ENCODE measurements at places on chromosomes 3 and 15. TPM values are rescaled to one million over a fixed set of nuclear protein-coding genes. Genes with fewer than 3 reads are reported as not detected.

Gene XPC
- total RNA-seq = 35.9 TPM

Gene SH3GL3
- not detected for total RNA-seq

Gene IP6K1
- total RNA-seq = 49.3 TPM

Gene LMOD3
- not detected for total RNA-seq

Gene UBAP1L
- total RNA-seq = 5.9 TPM

Gene PLSCR2
- not detected for total RNA-seq

Gene FANCD2OS
- total RNA-seq = not detected

Gene LRIG1
- 59.5 TPM for total RNA-seq

Gene HGD
- not detected for total RNA-seq

- no peak overlapping the region for H3K27ac ChIP-seq
- no peak overlapping the region for H3K4me3 ChIP-seq
- peaks cover 2% of the 10 kb centered on the region for H3K27me3 ChIP-seq
Observed at GRCh38 chr15:31552482-31553099, 226.0 kb downstream of the KLF13 start.

- DNase-seq = no peak
- no peak overlapping the region for H3K27ac ChIP-seq
- no peak overlapping the region for H3K4me3 ChIP-seq
- H3K36me3 ChIP-seq = peaks cover 2% of the 10 kb centered on the region
- no peaks in the 10 kb centered on the region for H3K4me1 ChIP-seq
Observed at GRCh38 chr15:73046073-73046472, 6.2 kb upstream of the NEO1 start.

- H3K27me3 ChIP-seq = no peaks in the 10 kb centered on the region
- peaks cover 4% of the 10 kb centered on the region for H3K4me1 ChIP-seq
- H3K36me3 ChIP-seq = peaks cover 6% of the 10 kb centered on the region
- H3K27ac ChIP-seq = no peak overlapping the region
- H3K4me3 ChIP-seq = no peak overlapping the region
Observed at GRCh38 chr15:49331951-49332350, 91.1 kb upstream of the FGF7 start.

- no peak overlapping the region for H3K4me3 ChIP-seq
- no peak overlapping the region for H3K27ac ChIP-seq
- peaks cover 10% of the 10 kb centered on the region for H3K36me3 ChIP-seq
Observed at GRCh38 chr15:35533130-35534110, 12.5 kb downstream of the DPH6 start.

GRCh38 chr3:12662593-12663400, 1.1 kb downstream of the RAF1 start:
- H3K36me3 ChIP-seq = peaks cover 7% of the 10 kb centered on the region
- peak overlapping the region; percentile 86 for H3K4me3 ChIP-seq
- peak; percentile 13 for DNase-seq
- H3K27ac ChIP-seq = peak overlapping the region; percentile 72
- no peaks in the 10 kb centered on the region for H3K27me3 ChIP-seq

GRCh38 chr3:58205981-58206380, 4.8 kb downstream of the DNASE1L3 start:
- peaks cover 13% of the 10 kb centered on the region for H3K27me3 ChIP-seq
- H3K36me3 ChIP-seq = no peaks in the 10 kb centered on the region
- peaks cover 20% of the 10 kb centered on the region for H3K4me1 ChIP-seq
- H3K4me3 ChIP-seq = no peak overlapping the region
- DNase-seq = no peak

GRCh38 chr15:31031471-31032067, 40.1 kb upstream of the MTMR10 start:
- H3K27ac ChIP-seq = no peak overlapping the region
- no peak for DNase-seq
- H3K27me3 ChIP-seq = peaks cover 26% of the 10 kb centered on the region
- H3K36me3 ChIP-seq = no peaks in the 10 kb centered on the region

GRCh38 chr15:27399241-27399640, 428.3 kb downstream of the GABRG3 start:
- no peaks in the 10 kb centered on the region for H3K27me3 ChIP-seq
- no peak overlapping the region for H3K27ac ChIP-seq
- no peaks in the 10 kb centered on the region for H3K36me3 ChIP-seq

- H3K36me3 ChIP-seq = no peaks in the 10 kb centered on the region
- no peaks in the 10 kb centered on the region for H3K27me3 ChIP-seq
- no peak for DNase-seq
- no peaks in the 10 kb centered on the region for H3K4me1 ChIP-seq
- no peak overlapping the region for H3K27ac ChIP-seq
- H3K4me3 ChIP-seq = no peak overlapping the region
Observed at GRCh38 chr3:74789111-74789510, 174.7 kb upstream of the CNTN3 start.

- H3K4me3 ChIP-seq = peak overlapping the region; percentile 60
- peaks cover 20% of the 10 kb centered on the region for H3K4me1 ChIP-seq
- H3K36me3 ChIP-seq = peaks cover 15% of the 10 kb centered on the region
- H3K27ac ChIP-seq = no peak overlapping the region
- no peak for DNase-seq
Observed at GRCh38 chr3:12992629-12993516, 80.4 kb downstream of the IQSEC1 start.

DNA sequence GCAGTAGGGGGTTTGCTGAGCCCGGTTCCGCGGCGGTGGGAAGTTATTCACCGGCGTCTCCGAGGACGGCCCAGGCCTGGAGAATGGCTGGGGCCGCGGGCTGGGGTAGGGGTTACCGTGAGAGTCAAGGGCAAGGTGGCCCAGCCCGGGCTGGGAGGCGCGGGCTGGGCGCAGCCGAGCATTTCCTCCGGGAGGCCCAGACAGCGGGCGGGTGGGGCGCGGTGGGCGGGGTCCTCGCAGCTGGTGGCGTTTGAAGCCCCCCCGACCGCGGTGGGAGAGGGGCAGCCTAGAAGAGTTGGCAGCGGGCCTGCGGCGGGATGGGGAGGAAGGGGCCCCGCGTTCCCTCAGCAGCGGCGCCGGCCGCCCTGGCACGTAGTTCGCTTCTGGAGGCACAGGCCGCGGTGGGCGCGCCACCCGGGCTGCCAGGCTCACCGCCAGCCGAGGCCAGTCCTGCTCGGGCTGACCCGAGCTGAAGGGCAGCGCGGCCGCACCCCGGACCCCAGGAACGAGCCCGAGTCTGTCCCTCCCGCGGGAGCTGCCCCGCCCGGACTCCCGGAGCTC, 960 bp upstream of the KLF13 start:
- peak overlapping the region; percentile 94 for H3K27ac ChIP-seq
- peaks cover 59% of the 10 kb centered on the region for H3K4me1 ChIP-seq
- peaks cover 27% of the 10 kb centered on the region for H3K36me3 ChIP-seq

GRCh38 chr15:100758555-100758954, 121.1 kb upstream of the ALDH1A3 start:
- no peaks in the 10 kb centered on the region for H3K4me1 ChIP-seq
- H3K27ac ChIP-seq = no peak overlapping the region
- H3K4me3 ChIP-seq = no peak overlapping the region
- H3K27me3 ChIP-seq = peaks cover 17% of the 10 kb centered on the region
- no peaks in the 10 kb centered on the region for H3K36me3 ChIP-seq

DNA sequence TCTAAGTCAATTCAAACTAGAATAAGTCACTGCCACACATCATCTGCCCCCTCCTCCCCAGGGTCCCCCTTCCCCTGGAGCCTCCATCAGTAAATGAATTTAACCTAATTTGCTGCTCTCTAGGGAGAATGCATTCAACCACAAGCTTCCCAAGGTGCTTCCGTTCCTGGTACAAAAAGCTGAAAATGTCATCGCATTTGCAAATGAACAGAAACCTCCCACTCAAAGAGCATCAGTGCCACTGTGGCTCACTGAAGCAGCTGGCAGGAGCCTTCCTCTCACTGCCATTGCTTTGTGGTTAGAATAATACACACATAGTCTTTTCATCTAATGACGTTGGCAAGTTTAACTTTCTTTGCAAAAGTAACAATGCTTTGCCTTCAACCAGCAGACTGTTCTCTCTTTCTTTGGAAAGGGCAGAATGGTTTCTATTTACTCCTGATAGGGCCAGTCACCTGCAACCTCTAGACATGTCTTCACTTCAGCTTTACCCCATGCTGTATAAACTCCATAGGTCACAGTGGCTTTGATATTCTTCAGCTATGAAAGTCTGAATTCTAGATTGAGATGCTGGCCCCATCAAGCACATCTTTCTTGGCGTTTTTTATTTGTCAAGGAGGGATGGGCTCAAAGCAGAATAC, 238.1 kb downstream of the CPNE4 start:
- no peak overlapping the region for H3K4me3 ChIP-seq
- peaks cover 10% of the 10 kb centered on the region for H3K4me1 ChIP-seq
- no peak for DNase-seq
- no peaks in the 10 kb centered on the region for H3K36me3 ChIP-seq

DNA sequence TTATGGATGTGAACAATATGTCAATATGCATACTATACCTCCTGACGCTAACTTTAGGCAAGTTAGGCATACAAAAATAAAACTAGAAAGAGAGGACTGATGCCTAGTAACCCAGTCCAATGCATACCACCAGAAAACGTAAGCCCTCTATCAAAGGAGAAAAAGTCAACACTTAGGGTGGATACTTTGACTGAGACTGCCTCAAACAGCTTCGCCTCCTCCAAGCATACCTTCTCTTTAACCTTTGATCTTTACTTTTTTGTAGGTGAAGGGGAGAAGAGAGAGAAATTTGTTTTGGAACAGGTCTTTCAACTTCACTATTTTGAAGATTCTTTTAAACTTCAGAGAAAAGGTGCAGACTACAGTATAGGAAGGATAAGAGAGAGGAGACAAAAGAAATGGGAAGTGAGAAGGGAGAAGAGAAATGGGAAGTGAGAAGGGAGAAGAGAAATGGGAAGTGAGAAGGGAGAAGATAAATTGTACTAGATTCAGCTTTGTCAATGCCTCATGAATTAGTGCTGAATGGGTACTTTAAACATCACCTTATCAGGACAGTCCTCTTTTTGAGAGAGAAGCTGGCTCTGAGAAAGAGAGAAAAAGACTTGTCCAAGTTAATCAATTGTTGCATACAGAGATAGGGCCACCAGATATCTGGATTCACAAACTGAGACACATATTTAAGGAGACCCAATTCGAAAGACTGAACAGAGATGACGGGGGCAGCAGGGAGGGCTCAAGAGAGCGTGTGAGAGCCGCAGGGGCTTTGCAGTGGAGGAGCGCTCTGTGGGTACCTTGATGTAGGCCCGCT, 1.0 kb downstream of the P3H2 start:
- no peak overlapping the region for H3K27ac ChIP-seq
- peaks cover 5% of the 10 kb centered on the region for H3K4me1 ChIP-seq
- peaks cover 58% of the 10 kb centered on the region for H3K27me3 ChIP-seq
- no peak for DNase-seq
- H3K4me3 ChIP-seq = peak overlapping the region; percentile 40
- H3K36me3 ChIP-seq = no peaks in the 10 kb centered on the region

DNA sequence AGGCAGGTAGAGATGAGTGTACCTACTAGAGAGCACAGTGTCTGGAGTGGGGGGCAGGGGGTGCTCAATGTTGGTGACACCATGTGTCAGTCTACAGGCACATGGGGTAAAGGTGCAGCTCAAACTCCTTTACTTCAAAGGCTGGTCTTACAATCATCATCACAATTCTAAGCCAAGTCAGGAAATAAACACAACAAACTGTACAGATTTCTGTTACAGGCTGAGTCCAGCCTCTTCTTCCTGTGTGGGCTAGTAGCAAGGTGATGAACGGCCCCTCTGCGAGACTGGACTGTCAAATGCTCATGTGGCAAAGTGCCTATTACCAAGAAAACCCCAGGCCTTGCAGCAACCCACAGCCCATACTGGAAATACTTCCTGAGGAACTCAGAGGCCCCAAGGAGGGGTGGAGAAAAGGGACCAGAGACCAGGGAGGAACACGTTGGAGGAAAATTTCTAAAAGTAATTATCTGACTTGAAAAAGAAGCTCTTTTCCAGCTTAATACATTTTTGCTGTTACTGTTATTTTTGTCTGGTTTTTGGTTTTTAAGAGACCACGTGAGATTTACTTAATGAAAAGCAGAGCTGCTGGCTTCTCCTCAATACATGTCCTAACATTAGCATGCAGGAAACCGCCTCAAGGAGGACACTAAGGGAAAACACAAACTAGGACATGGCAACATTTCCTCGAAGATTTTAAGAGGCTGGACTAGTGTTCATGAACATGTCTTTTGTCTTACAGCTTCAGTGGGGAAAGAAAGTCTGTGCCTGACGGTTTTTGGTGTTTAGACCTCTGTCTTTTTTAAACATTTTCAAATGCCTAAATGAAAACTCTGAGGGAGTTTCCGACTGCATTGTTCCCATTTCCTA, 29.5 kb downstream of the TBC1D2B start:
- peaks cover 30% of the 10 kb centered on the region for H3K36me3 ChIP-seq
- no peak for DNase-seq
- H3K27ac ChIP-seq = peak overlapping the region; percentile 97

DNA sequence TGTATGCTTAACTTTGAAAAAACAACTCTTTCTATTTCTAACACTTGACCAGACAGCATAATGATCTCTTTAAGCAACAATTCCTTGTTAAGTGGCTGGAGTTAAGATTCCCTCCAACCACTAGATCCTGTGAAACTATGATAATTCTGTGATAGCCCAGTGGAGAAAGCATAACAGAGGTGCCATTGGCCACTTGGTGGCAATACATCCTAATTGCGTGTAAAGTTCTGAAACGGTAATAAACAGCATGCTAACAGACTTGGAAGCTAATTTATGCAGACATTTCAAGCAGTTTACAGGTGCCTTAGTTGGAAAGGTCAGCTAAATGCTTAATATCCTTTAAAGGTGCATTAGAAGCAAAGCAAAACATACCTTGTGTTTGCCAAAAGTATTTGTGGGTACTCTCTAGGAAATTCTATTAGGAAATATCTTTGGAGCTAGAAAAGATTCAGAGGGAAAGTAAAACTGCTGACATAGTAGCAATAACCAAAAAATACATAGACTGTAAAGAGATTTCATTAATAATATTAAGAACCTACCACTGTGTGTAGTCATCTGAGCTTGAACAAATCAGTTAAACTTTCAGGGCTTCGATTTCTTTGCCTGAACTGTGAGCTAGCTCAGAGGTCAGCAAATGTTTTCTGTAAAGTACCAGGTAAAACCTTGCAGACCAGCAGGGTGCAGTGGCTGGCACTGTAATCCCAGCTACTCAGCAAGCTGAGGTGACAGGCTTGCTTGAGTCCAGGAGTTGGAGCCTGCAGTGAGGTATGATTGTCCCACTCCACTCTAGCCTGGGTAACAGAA, 19.0 kb upstream of the CSTA start:
- no peak overlapping the region for H3K4me3 ChIP-seq
- peaks cover 3% of the 10 kb centered on the region for H3K4me1 ChIP-seq
- peaks cover 6% of the 10 kb centered on the region for H3K27me3 ChIP-seq
- no peak overlapping the region for H3K27ac ChIP-seq
- no peaks in the 10 kb centered on the region for H3K36me3 ChIP-seq

DNA sequence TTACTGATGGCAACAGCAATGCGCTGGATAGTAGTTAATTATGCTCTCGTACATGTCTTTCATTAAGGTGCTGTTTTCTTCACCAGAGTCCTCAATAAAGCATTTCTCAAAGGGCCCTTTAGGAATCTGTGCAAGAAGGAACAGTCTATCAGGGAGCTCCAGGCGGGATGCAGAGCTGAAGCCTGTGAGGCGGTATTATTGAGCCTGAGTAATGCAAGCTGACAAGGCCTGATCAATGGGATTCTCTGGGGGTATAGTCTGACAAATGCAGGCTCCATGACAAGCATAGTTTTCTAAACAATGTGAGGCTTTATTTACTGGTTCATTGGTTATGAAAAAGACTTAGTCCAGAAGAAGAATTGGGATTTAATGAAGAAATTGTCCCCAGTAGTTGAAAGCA, 530.9 kb upstream of the CBLB start:
- DNase-seq = no peak
- H3K4me1 ChIP-seq = no peaks in the 10 kb centered on the region
- H3K27ac ChIP-seq = no peak overlapping the region
- no peak overlapping the region for H3K4me3 ChIP-seq

Data from activated T-helper 1 cell treated with anti-CD3 and anti-CD28 coated beads, Interleukin-12 subunit alpha, Interleukin-12 subunit beta, Interleukin-2, Interleukin-4 antibody, amounts not matched to agents 30 ng/mL and 10 ng/mL and 1 ng/mL, durations not matched to agents 14 hours and 24 hours and 36 hours (primary cell).